DMS 273 treated with DMSO at 0.1 percent for 48 hours (cell line): ENCODE measurements at places on chromosomes 7 and 10.

DNA sequence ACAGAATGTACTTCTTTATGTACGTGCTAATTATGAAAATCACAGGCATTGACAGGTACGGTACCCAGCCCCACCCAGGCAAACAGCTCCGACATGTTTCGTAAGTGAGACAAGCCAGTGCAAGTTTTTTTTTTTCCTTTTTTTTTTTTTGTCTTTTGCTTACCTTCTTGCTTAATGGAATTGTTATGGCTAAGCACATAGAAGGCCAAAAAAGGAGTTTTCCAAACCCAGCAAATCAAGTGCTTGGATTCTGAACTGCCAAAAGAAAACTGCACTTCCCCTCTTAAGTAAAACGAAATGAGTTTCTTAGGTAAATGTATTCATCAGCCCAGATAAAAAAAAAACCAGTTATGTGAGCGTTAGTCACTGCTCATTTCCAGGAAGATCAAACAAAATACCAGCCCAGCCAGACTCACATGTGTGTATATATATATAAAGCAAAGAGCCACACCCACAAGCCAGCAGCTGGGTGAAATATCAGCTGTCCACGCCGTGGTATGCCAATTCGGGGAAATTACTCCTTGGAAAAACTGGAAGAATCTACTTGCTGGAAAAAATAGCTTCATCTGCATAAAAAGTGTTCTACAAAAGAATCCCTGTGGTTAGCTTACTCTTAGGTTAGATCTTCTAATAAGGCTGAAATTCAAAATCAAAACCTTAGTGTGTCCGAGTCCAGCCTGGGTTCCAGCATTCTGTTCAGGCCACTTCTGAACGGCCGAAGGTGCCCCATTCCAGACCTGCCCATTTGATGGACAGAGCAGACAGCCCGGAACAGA lies 8.0 kb downstream of the KLF6 start:
- DNase-seq = no peak

DNA sequence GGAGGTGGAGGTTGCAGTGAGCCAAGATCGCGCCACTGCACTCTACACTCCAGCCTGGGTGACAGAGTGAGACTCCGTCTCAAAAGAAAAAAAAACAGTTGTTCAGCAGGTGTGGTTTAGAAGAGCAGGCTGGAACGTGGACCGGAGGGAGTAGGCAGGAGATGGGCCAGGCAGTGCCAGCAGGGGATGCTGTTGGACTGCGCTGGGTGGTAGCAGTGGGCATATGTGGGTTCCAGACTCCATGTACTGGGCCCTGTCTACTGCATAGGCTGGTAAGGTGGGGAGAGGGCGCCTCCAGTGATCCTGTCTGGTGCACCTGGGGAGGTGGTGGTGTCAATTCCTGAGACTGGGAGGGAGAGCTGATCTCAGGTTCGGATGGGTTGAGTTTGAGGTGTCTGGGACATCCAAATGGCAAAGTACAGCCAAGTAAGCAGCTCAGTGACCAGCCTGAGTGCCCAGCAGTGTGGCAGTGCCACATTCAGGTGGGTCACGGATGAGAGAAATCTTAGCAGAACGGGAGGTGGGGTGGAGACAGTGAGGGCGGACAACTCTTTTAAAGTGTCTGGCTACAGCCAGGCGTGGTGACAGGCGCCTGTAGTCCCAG lies 25.9 kb downstream of the SFXN4 start:
- no peak for DNase-seq

DNA sequence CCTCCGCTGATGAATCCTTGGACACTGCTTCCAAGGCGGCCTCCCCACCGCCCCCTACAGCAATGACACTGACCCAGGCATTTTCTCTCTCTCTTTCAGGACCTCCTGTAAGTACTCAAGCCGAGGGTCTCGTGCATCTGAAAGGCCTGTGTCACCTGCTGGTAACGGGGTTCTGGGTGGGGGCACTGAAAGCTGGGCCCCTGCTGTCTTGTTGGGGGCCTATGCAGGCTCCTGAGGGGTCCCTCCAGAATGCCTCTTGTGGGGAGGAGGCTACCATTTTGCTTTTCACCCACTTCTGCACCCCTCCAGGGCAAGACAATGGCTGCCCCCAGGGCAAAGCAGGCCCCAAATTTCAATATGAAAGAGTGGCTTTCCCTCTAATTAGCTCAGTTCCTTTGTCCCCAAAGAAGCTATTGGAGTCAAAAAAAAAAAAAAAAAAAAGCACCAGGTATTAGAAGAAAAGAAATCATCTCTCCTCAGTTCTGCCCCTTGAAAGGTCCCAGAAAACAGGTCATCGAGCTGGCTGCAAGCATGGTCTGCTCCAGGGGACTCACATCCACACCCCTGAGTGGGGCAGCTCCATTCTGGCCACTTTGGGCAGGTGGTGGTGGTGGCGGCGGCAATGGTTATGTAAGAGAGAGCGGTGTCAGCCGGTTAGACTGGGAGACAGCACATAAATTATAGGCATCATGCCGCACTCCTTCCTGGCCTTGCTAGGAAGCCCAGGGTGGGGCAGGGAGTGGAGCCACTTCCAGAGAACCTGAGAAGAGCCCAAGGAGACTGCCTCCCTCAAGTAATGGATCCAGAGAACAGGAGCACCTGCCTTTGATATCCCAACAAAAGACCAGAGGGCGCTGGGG lies 66.2 kb downstream of the COL13A1 start:
- no peak for DNase-seq

DNA sequence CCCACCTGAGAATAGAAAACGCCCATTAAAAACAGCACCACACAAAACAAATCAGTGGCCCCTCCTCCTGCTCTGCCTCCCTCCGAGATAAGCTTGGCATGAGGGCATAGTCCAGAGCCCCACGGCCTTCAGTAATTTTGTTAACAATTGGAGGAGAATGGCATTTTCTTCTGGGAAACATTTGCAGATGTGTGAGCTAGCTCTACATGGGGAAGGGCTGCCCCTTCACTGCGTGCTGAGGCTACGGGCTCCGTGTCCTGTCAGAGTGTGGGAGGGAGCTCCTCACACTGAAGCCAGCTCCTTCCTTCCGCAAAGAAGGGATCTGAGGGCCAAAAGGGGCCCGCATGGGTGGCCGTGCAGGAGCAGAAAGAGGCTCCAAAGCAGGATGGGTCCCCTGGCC lies 15.2 kb downstream of the GRK5 start:
- no peak for DNase-seq
